ENCODE measurements at places on chromosomes 3 and 15.

GRCh38 chr3:101944308-101944707 lies 95.0 kb downstream of the NFKBIZ start:
- DNase-seq, result no peak

- DNase-seq, result no peak
Observed at GRCh38 chr3:86382556-86382955, 608.4 kb downstream of the VGLL3 start.

DNA sequence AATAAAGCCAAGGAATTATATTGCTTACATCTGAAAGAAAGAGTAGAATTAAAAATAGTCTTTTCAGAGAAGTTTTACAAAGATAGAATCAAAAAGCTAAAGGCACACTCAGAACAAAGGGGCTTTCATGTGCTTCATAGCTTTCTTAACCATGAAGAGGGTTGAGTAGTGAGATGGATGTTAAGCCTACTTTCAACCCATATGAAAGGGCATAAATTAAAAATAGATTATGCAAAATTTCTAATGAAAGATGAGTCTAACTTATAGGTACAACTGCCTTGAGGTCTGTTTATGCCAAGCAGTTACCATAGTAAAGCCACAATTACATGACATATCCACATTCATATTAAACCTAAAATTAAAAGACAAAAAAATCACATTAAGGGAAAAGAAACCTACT lies 223.3 kb upstream of the ARHGEF26 start:
- no peak for DNase-seq

DNA sequence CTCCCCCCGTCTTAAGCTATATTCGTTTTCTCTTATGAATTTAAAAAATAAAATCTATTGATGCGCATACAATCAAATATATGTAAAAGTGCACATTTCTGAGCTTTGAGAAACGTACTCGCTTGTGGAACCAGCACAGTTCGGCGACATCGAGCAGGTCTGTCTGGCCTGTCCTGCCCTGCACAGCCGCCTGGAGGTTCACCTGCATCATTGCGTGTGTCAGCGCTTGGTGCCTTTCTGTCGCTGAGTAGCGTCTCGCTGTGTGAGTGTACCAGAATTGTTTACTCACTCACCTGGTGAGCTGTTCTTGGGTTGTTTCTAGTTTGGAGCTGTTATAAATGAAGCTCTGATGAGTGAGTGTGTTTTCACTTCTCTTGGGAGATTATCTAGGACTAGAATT lies 104.0 kb downstream of the VGLL4 start:
- DNase-seq, result no peak

DNA sequence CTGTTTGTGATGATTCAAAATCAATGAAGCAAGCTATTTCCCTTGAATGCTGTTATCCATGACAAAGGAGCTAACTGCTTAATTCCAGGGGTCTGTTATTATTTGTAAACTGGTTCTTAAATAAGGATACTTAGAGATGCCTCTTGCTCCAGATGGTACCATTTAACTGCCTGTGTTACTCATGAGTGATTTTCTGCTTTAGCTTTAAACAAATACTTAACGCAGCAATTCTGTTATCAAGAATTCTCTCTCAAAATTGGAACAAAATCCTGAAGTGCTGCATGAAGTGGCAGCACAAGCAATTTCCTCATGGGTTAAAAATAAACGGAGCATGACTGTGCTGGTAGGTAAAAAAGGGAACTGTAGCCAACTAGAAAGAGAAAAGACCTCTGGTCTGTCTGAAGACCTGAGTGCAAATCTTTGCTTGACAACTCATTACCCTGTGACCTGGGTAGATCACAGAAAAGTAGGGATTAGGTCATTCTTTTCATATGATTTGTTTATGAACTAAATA lies 62.5 kb upstream of the GBE1 start:
- no peak for DNase-seq

GRCh38 chr3:4720316-4721075 lies 227.3 kb downstream of the ITPR1 start:
- peak; percentile 87 for DNase-seq

DNA sequence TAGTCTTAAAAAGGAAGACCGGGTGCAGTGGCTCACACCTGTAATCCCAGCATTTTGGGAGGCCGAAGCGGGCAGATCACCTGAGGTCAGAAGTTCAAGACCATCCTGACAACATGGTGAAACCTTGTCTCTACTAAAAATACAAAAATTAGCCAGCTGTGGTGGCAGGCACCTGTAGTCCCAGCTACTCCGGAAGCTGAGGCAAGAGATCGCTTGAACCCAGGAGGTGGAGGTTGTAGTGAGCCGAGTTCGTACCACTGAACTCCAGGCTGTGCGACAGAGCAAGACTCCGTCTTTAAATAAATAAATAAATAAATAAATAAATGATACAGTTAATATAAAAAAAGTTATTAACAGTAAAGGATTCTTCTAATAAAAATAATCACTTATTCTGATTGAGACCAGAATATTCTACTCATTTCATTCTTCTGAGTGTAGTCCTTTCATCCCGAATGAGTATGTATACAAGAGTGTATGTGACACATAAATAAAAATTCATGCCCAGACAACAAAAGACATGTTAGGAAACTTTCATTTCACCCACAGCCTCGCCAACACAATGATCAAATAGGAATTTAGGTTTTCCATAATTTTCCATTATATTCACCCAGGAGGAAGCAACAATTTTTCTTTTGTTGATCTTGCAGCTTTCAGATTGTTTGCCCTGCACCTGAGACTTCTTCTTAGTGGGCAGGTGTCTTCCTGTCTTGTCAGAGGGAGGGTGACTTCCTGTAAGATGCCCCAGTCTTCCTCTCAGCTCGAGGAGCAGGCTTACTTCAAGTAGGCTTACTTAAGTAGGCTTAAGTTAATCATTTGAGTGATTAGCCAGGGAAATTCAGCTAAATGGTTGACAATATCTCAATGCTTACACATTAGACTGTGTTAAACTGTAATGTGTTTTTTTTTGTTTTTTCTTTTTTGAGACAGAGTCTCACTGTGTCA lies 7.8 kb upstream of the NUP210 start:
- DNase-seq, result no peak

GRCh38 chr3:128969993-128970739 lies 23.7 kb downstream of the CFAP92 start:
- no peak for DNase-seq

- DNase-seq, result no peak
Observed at GRCh38 chr3:71464613-71465012, 118.9 kb downstream of the FOXP1 start.

DNA sequence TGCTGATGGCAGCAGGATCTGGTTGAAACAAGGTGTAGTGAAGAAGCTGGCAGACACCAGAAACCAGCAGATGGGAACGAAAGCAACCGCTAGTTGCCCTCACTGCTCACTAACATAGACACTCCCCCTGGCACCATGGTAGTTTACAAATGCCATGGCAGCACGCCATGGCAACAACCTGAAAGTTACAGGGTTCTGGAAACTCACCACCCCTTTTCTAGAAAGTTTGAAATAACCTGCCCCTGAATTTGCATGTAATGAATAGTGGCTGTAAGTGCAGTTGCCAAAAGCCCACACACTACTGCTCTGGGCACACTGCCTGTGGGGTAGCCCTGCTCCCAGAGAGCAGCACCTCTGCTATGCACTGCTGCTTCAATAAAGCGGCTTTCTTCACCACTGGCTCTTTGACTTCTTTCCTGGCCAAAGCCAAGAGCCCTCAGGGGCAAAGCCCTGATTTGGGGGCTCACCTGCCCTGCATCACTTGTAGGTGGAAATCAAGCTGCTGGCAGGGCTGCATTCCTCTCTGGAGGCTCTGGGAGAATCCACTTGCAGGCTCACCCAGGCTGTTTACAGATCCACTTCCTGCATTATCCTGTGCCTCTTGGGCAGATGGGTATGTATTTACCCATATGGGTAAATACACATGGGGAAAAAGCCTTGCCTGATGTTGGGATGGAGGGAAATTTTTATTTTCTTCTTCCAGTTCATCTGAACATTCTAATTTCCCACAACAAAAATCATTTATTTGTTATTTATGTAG lies 2.0 kb upstream of the GP9 start:
- DNase-seq, result peak; percentile 71

- no peak for DNase-seq
Observed at GRCh38 chr3:117708601-117709000, 999.0 kb downstream of the TUSC7 start.

- DNase-seq, result no peak
Observed at GRCh38 chr3:14214764-14215163, 36.1 kb downstream of the LSM3 start.

GRCh38 chr3:9015250-9015649 lies 52.0 kb upstream of the RAD18 start:
- no peak for DNase-seq

- DNase-seq, result peak; percentile 57
Observed at GRCh38 chr15:74389241-74390048, 22.0 kb upstream of the CYP11A1 start.

DNA sequence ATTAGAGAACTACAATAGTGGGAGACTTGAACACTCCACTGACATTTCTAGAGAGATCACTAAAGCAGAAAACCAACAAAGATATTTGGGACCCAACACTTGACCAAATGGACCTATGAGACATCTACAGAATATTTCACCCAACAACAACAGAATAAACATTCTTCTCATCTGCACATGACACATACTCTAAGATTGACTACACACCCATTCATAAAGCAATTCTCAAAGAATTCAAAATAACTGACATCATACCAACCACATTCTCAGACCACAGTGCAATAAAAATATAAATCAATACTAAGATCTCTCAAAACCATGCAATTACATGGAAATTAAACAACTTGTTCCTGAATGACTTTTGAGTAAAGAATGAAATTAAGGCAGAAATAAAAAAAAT lies 473.7 kb downstream of the LPP start:
- no peak for DNase-seq

GRCh38 chr3:81198216-81198615 lies 563.2 kb downstream of the GBE1 start:
- no peak for DNase-seq

- DNase-seq, result no peak
Observed at GRCh38 chr3:55180161-55180560, 252.3 kb upstream of the LRTM1 start.

DNA sequence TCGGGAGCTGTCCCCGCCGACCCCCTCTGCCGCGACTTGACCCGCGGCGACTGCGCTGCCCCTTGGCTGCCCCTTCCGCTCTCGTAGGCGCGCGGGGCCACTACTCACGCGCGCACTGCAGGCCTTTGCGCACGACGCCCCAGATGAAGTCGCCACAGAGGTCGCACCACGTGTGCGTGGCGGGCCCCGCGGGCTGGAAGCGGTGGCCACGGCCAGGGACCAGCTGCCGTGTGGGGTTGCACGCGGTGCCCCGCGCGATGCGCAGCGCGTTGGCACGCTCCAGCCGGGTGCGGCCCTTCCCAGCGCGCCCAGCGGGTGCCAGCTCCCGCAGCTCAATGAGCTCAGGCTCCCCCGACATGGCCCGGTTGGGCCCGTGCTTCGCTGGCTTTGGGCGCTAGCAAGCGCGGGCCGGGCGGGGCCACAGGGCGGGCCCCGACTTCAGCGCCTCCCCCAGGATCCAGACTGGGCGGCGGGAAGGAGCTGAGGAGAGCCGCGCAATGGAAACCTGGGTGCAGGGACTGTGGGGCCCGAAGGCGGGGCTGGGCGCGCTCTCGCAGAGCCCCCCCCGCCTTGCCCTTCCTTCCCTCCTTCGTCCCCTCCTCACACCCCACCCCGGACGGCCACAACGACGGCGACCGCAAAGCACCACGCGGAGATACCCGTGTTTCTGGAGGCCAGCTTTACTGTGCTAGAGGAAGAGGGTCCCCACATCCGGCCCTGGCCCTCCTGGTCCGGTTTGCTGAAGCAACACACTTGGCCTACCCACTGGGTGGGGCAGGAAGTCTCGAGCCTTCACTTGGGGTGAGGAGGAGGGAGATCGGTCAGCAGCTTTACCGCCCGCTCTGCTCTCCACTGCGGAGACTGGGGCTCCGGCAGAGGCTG lies at the start of gene RASSF1:
Gene RASSF1 (minus strand): TSS at position 389 of the 882 bp plus-strand sequence. CDS start 31 bp downstream, at position 358.
- DNase-seq, result peak; percentile 78

DNA sequence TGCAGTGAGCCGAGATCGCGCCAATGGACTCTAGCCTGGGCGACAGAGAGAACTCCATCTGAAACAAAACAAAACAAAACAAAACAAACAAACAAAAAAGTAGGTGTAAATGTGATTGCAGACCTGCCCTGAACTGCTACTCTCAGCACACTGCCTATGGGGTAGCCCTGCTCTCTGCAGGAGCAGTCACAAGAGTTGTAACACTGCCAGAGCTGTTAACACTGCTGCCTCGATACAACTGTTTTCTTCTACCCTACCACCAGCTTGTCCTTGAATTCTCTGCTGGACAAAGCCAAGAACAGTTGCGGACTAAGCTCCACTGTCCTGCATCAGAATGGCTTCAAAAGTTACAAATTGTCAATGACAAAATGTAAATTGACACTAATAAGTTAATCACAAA lies 89.3 kb downstream of the ALCAM start:
- no peak for DNase-seq

DNA sequence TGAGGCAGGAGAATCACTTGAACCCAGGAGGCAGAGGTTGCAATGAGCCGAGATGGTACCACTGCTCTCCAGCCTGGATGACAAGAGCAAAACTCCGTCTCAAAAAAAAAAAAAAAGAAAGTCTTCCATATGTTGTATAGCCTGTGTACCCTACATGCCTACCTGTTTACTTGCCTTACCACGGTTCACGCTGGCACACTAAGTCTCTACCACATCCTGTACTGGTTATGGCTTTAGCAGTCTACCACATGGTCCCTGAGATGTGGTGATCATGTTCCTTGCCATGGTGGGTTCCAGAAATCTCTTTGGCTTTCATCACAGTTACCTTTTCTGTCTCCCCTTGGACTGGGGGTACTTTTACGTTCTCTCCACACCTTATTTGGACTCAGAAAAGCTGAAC lies 63.8 kb upstream of the TBC1D5 start:
- no peak for DNase-seq

All from pancreas (tissue), 10 donors.